KBM-7 (cell line): ENCODE measurements at places on chromosomes 4 and X.

DNA sequence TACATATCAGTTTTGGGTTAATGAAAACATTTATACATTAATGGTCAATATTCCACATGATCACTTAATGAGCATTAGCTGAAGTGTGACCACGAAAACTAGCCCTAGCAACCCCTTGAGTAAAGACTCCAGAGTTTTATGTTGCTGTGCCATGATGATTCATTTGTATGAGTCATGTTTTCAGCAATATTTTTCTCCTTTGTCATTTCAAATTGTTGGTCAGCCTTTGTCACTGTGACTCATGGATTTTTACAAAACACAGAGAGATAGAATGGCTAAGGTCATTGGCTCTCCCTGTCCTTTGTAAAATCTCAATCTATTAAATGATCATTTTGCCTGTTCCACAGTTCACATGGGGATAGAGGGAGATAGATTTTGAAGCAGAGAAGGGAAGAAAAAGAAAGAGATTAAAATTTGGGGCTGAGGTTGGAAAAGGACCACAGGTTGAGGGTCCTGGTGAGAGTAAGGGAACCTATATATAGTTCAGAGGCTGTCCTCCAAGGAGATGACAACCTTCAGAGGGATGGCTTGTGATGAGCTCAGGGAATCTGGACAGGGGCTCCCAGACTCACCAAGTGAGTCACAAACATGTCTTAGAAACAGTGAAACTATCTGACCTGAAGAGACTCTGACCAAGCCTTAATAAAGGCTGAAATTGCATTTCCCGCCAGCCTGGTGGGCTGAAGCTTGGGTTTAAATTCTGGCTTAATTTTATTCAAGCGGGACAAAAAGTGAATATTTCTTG is 25.6 kb downstream of the NR0B1 start:
- no peak for DNase-seq

GRCh38 chr4:181684310-181684709 is 558.9 kb upstream of the TENM3 start:
- no peak for DNase-seq

- peak; percentile 94 for DNase-seq
Observed at GRCh38 chr4:54687887-54688841, 30.4 kb downstream of the KIT start.

- no peak for DNase-seq
Observed at GRCh38 chr4:128338634-128339355, 51.2 kb upstream of the PGRMC2 start.

- DNase-seq = no peak
Observed at GRCh38 chr4:55730280-55730931, 89.2 kb upstream of the EXOC1L start.

- no peak for DNase-seq
Observed at GRCh38 chr4:47624031-47624441, 139.0 kb downstream of the ATP10D start.

DNA sequence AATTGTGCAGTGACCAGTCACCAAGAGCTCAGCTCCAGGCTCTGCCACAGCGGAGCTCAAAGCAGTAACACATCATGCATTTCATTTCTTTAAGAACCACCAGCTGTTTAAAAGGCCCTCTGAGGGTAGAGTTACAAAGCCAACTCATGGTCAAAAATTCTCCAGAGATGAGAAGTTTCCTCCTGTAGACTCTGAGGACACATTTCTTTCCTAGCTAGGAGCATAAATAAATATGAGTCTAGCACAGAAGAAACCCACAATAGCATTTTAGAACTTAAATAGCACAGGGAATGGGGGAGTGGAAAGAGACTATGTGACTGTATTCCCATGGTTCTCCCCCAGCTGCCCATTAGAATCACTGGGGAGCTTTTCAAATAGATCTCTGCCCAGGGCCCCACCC is 6.5 kb upstream of the CRMP1 start:
- no peak for DNase-seq
